ENCODE measurements at places on chromosomes 5 and 9.
A peak's percentile ranks its signal among the peaks of the same experiment; 100 is the strongest.

DNA sequence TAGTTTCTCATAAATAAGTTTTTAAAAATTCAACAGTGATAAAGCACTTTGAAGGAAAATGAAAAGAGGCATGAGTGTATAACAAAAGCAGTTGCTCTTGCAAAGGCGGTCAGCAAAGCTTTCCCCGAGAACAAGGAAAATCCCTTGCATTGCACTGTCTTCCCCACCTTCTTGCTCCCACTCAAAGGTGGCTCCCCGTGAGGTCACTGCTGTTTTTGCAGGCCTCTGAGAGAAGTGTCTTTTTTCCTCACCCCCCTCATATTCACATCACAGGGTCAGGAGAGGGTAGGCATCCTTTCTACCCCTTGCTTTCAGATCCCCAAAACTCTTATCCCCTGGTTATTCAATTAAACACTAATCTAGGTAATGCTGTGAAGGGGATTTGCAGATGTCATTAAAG, 15.2 kb upstream of the SLC36A1 start:
- no peak for DNase-seq

DNA sequence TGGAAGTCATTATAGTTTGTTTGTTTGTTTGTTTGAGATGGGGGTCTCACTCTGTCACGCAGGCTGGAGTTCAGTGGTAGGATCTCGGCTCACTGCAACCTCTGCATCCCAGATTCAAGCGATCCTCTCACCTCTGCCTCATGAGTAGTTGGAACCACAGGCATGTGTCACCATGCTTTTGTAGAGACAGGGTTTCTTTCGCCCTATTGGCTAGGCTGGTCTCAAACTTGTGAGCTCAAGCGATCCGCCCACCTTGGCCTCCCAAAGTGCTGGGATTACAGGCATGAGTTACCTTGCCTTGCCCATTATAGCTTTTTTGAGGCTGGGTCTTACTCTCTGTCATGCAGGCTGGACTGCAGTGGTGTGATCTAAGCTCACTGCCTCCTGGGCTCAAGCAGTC, 28.8 kb downstream of the NSD1 start:
- no peak for DNase-seq

GRCh38 chr9:34665381-34666250, 3.2 kb upstream of the CCL27 start:
- DNase-seq, result peak; percentile 86

DNA sequence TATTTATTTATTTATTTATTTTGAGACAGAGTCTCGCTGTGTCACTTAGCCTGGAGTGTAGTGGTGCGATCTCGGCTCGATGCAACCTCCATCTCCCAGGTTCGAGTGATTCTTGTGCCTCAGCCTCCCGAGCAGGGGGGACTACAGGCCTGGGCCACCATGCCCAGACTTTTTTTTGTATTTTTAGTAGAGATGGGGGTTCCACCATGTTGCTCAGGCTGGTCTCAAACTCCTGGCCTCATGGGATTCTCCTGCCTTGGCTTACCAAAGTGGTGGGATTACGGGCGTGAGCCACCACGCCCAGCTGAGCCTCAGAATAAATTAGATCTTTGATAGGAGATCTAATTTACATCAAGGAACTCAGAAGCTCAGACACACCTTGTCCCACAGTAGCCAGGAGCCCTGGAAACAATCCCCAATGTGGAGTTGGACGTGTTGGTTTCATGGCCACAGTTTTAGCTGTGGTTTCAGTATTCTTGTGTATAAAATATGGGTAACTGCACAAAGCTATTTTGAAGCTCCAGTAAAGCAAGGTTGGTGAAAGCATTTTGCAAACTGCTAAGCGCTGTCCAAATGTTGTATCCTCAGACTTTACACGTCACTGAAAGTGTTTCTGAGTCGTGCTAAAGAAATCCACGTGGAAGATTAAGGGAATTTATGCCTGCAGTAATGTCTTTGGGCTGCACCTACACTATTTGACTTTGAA, 3.0 kb upstream of the HNRNPAB start:
- no peak for DNase-seq

DNA sequence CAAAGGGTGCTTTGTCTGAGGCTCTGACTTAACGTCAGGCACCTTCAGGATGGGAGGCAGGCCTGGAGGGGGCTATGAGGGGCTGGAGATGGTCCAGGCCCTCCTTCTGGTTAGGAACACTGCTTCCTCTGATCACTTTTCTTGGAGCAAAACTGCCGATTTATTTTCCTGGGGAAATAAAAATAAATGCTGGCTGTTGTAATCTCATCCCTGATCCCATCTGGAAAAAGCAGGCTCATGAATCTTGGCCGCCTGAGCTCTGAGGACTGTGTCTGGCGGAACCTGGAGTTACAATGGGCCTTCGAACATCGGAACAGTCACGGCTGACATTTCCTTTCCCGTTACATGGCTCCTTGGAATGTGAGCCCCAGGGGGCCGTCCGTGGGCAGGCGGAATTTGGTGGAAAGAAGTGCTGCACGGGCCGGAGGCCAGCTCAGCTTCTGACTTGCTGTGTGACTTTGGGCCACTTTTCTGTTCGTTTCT, 157.8 kb downstream of the RGS3 start:
- no peak for DNase-seq

- DNase-seq, result peak; percentile 8
These were observed 73.2 kb upstream of the EPB41L4A start for GRCh38 chr5:112492291-112492690.

- peak; percentile 34 for DNase-seq
These were observed 683 bp downstream of the CLPTM1L start for GRCh38 chr5:1343931-1344901.

GRCh38 chr5:151881621-151882225, 42.9 kb downstream of the GLRA1 start:
- no peak for DNase-seq

GRCh38 chr9:84190411-84190810, 150.1 kb downstream of the SLC28A3 start:
- no peak for DNase-seq

Data from activated CD4-positive, alpha-beta T cell treated with anti-CD3 and anti-CD28 coated beads, Interleukin-2, amount 50 U/mL, for 48 hours (primary cell).